Globus pallidus (tissue), 1 donor: ENCODE measurements at places on chromosomes 1 and 21.

GRCh38 chr1:105027838-105028471, 1278.3 kb downstream of the AMY1C start:
- no peak for DNase-seq

DNA sequence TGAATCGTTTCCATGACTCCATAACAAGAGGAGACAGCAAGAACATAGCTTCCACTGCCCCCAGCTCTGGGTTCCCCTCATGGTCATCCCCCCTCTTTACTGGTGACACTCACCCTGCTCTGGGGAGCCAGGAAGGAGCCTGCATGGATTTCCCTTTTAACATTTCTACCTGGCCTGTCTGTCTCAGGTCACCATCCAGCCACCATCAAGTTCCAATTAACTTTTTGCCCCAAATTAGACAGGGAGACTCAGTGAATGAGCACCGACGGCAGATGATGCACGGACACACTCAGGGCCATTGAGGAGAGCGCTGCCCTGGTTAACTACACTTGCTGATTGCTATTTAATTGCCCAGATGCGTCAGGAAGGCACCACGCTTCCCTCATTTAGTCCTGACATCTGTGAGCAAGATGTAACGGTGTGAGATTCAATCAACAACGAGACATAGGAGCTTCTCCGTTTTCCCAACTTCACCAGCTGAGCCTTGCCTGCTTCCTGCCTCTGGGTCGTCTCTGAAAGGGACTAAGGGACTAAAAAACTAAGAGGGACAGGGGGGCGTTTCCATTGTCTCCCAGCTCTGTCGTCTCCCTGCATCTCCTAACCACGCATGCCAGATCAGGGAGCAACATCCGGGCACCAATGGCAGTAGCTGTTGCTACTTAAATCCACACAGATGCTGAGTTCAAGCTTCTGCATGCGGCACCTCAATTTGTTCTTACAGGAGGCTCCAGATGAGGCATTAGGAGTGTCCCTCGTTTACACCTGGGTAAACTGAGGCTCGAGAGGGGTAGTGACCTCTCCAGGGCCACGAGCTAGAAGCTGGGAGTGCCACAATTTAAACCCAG, 426.7 kb downstream of the NPHP4 start:
- no peak for DNase-seq

- no peak for DNase-seq
These were observed 8.7 kb downstream of the ZNF687 start for GRCh38 chr1:151290709-151291303.

- peak; percentile 89 for DNase-seq
These were observed 39.2 kb downstream of the CDK18 start for GRCh38 chr1:205543351-205544301.
